Ammon's horn (tissue), 1 donor: ENCODE measurements at places on chromosomes 5 and 9.

- DNase-seq, result peak; percentile 24
Observed at GRCh38 chr9:89576404-89576839, 28.4 kb upstream of the GADD45G start.

- no peak for DNase-seq
Observed at GRCh38 chr5:124645396-124645795, 101.0 kb downstream of the ZNF608 start.

DNA sequence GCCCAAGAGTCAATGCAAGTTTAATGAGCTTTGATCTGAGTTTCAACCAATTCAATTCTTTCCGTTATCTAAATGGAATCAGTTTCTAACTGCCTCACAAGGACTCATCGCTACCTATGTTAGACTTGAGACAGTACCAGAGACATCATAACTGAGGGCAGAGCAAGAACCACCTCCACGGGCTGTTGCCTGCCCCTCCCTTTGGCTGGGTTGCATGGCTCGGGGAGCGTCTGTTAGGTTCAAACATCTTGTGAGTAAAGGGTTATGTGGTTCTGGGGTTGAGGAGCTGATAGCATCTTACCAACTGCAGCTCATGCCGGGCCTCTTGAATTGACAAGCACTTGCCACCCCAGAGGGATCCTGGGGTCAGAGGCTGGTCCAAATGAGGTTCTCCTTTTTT is 457.9 kb downstream of the ENC1 start:
- no peak for DNase-seq

DNA sequence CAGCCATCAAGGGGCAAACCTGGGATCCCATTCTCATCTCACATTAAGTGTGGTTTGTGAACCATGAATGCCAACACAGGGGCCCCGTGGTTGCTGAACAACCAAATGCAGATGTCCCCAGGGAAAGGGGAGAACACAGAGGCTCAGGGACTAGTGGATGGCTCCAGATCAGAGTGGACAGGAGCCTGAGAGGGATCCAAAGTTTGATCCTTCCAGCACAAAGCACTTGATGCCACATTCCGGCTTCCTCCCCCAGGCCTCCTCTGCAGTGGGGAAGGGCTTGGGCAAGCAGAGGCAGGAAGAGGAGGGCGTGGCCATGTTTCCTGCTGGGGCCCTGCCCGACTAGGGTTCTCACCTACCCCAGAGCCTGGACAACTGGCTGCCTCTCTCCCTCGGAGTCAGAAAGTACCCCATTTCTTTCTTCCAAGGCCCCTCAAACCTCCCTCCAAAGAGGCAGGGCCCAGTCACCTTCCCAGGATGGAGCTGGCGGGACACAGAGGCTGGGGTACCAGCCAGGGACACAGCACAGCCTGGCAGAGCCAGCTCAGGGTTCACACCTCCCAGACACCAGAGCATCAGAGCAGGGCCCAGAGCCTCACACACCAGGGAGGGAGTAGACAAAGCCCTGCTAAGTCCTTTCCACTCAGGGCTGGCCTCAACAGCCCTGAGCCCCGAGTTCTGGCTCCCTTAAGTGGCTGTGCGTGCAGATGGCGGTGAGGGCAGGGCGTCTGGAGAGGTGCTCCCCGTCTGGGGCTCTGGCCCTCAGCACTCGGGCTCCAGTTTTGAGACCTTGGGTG is 4.3 kb upstream of the RNF44 start:
- no peak for DNase-seq

GRCh38 chr5:115847290-115847689 is 5.6 kb downstream of the AP3S1 start:
- DNase-seq, result no peak

DNA sequence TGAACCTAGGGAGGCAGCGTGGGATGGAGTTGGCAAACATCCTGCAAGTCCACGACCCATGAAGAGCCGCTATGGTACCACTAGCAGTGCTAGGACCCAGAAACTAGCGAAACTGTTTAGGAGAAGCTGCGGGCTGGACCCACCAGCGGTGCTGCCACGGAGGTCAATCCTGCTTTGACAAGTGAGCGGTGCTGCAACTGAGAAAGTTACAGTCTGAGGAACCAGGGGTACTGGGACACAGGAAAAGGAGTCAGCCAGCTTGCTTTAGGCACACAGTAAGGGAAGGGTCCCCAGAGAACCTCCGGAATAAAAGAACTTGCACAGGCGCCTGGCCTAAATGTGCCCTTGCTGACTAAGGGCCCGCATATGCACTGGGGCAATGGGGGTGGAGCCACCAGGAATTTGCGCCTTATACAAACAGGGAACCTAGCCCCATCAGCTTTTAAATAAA is 23.6 kb upstream of the ANXA2R start:
- DNase-seq, result no peak

GRCh38 chr5:178365501-178366440 is 133.2 kb upstream of the PHYKPL start:
- DNase-seq, result no peak

DNA sequence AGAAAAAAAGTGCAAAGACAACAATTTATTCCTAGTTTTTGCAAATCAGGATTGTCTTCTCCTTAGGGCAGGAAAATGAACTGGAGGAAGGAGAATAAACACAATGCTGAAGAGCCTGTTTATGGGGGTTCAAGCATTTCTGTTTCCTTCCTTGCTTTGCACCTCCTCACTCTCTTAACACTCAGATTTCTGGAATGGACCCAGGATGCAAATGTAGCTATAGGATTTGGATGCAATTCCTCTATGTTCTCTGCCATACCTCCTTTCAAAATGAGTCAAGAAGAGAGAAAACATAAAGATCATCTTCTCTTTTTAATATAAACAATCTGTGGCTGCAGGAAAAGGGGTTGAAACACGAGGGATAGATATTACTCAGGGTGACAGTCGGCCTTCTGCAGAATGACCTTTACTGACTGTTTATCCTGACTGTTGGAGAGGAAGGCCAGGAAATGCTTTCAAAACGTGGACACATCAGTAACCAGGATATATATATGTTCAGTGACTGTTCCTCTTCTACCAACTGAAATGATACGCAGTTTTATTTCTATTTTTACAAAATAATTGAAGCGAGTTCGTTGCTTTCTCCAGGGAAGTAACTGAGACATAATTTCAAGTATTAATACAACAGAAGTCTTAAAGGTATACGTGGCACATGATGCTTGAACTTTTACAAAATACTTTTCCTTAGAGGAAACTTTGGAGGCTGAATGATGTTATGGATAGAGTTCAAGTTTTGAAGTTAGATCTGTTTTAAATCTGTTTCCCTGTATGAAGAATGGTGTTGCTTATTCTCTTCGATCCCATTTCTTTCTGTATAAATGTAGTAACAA is 44.4 kb downstream of the ACTBL2 start:
- no peak for DNase-seq

- DNase-seq, result no peak
Observed at GRCh38 chr5:144247131-144247530, 76.5 kb downstream of the KCTD16 start.

DNA sequence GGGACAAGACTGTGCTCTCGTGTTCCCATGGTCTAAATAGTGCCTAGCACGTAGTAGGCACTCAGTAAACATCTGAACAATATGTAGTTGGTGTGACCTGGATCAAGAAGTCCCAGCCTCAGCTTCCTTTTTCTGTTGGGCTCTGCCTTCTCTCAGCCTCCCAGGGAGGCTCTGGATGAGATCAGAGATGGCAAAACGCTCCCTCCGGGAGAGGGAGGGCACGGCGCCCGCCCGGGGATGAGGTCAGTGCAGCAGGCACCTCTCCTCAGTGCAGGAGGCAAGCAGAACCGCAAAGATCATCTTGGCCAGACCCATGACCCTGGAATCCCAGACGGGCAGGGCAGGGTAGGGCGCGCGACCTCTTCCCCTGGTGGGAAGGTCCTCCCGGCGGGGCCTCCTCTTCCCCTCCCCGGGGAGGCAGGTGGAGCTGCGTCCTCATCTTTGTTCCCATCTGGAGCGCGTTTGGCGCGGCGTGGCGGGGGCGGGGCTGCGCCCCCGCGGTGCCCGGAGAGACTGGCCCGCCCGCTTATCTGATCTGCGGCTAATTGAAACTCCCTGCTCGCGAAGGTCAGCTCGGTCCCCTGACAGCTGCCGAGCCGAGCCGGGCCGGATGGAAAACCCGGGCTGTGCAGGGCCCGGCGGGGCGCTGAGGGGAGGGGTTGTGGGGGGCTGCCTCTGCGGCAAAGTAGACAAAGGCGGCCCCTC is 60.9 kb downstream of the CXXC5 start:
- DNase-seq, result peak; percentile 68

DNA sequence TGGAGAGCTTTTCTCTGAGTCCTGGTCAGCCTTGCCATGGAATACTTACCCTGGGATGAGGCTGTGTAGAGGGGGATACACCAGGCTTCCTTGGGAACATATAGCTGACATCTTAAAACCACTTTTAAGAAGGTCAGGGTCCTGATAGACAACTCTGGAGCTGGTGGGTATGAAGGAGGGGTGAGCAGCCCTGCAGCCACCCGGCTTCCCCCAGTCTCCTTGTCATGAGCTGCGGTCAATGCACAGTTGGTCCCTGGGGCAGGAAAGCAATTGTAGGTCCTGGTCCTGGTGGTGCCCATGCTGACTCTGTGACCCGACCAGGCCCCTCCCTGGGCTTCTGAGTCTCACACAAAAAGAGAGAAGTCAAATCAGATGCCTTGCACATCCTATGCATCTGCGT is 63.6 kb downstream of the MRPL36 start:
- no peak for DNase-seq

DNA sequence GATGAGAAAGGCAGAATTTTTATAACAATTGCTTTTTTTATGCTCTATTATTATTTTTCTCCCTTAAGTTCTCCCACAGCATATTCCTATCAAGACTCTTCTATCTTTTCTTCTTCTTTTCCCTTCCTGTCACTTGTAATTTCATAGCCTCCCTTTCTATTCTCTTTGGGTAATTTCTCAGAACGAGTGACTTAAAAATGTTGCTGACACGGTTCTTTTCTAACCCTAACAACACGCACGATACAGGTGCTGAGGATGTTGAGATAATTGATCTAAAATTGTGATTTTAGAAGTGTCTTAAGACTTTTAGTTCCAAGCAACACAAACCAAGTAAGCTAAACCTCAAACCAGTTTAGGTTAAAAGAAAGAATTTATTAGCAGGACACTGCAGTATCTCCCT is 105.9 kb downstream of the RASGRF2 start:
- no peak for DNase-seq

DNA sequence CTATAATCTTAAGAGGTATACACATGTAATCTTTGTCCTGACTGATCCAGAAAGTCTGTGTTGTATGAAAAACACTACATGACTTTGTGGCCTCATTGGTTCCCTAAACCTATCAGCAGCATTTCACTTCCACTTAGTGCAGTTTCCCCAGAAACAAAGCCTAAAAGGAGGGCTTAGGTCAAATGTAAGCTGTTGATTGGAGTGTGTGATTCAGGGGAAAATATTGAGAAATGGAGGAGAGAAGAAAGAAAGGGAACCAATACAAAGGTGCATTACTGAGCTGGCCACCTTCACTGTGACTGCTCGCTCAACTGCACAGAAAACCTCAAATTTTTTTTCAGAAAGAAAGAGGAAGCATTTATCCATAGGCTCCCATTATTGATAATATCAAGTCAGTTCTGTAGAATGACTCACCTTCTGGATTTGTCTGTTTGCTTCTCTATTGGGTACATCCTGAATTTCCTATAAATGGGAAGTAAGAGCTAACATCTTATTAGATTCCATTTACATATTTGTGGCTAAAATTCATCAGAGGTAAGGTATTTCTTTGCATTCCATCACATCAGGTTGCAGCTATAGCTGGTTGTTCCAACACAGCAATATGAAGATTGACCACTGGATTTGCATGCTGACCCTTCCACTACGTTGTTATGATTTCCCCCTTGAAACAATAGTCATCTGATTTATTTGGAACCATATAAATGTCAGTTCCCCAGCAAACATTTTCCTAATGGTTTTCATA is 10.3 kb upstream of the FST start:
- no peak for DNase-seq

DNA sequence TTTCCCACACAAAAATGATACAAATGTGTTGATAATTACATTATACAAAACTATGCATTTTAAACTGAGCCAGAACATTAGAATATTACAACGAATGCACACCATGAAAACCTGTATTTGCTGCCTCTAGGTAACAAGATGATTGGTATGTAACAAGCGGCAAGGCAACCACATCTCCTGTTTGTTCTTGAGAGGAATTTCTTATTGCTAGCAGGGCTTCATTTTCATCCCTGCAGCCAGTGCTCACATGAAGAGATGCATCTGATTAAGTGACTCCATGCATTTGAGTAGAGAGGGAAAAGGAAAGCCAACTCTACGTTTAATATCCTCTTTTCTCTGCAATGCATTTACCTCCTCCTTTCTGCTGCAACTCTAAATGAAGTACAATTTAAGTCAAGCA is 36.6 kb downstream of the FRMD3 start:
- DNase-seq, result no peak

DNA sequence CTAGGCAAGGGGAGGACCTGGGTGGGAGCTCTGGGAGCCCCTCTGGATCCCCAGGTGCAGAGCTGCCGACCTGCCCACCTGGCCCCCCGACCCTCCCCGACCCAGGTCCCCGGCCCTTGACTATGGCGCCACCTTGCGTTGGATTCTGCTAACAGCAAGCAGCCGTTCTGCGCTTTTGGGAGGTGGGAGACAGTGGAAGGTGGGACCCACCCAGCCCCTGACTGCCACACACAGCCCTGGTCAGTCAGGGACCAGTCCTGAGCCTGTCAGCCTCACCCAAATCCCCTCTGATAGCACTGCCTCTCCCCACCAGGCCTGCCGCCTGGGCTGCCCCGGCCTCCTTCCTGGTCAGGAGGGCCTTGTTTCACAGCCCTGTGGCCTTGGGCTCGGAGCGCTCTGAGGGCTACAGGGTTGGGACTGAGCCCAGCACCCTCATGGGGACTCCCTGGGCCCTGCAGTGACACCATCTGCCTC is 77.9 kb downstream of the HMCN2 start:
- DNase-seq, result no peak

DNA sequence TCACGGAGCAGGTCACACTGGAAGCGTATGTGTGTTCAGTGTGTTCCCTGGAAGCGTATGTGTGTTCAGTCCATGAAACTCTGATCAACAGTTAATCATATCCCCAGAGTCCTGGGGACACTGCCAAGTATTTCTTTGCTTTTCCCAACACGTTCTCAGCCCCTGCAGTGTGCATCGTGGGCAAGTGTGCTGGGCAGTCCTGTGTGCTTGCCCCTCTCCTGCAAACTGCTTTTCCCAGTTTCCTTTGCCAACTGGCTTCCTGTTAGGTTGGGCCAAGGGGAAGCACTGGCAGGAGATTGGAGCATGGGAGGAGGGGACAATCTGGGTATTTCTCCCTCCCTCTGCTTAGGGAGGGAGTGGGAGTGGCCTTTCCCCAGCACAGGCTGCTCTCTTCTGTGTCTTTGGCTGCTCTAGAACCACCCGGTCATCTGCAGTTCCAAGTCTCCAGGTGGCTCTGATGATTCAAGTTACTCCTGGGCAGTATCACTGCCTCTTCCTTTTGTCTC is 36.8 kb upstream of the NEK6 start:
- DNase-seq, result peak; percentile 77

- DNase-seq, result no peak
Observed at GRCh38 chr5:179905161-179905560, 2.5 kb downstream of the TBC1D9B start.
